ENCODE measurements at places on chromosomes 11 and 22. TPM values are rescaled to one million over a fixed set of nuclear protein-coding genes. Genes with fewer than 3 reads are reported as not detected.

The GRAP2 gene
- 7.5 TPM for total RNA-seq

GRCh38 chr22:37953062-37953436, 352 bp downstream of the C22orf23 start:
- no peak for DNase-seq

DNA sequence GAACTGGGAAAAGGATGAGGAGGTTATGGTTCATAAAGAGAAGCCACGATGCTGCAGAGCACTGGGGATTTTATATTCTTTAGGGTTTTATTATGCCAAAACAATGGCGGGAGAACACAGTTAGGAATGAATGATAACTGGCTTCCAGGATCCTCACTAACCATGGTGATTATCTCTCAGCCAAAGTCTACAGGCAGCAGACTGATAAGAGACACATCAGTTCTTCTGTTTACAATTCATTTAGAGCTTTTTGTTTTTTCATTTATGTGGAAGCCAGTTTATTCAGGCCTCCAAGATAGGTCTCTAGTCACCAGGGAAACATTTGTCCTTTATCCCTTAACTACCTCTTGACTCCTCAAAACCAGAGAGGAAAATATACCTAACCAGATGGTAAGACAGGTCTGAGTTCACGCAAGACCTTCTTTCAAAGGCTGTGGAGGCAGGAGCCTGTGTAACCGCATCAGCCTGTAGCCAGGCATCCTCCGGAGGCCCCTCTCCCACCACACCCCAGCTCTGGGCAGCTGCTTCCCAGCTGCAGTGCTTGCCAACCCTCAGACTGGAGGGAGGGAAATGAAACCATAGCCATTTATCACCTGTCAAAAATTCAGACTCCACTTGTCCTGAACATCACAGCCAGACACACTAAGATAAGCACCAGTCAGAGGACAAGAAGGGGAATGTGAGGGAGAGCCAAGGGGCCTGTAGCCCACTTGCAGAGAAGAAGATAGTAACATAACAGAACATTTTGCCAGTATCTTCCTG, 57.2 kb upstream of the FAM181B start:
- DNase-seq, result no peak

DNA sequence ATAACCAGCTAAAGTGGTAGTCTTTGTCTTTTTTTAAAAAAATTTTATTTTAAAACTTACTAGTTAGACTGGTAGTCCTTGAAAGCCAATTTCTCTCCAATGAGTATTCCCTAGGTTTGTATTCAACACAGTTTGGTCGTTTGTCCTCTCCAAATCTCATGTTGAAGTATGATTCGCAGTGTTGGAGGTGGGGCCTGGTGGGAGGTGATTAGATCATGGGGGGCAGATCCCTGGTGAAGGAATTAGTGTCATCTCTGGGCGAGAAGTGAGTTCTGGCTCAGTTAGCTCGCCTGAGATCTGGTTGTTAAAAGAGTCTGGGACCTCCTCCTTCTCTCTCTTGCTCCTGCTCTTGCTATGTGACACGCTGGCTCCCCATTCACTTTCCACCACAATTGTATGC, 18.0 kb downstream of the FLI1 start:
- no peak for DNase-seq

GRCh38 chr11:62555464-62556107, 9.0 kb upstream of the AHNAK start:
- no peak for DNase-seq

DNA sequence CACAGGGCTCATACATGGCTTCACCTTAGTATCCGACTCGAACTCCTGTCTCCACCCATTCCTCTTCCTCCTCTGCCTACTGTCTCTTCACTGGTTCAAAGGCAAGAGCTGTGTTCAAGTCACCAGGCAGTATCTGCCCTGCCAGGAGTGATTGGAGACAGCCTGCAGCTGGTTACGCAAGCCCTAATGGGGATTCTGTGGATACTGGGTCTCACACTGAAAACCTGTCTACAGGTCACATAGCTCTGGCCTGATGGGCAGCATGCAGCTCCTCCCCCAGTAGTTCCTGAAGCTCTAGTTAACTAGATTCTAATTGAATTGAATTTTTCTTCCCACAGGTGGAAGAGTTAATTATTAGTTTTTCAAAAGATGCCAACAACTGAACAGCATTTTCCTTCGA, 332.2 kb downstream of the TMEM135 start:
- DNase-seq, result no peak

GRCh38 chr11:36014898-36015665, 71.2 kb downstream of the LDLRAD3 start:
- DNase-seq, result no peak

GRCh38 chr22:19213001-19213400, 34.5 kb upstream of the SLC25A1 start:
- no peak for DNase-seq

DNA sequence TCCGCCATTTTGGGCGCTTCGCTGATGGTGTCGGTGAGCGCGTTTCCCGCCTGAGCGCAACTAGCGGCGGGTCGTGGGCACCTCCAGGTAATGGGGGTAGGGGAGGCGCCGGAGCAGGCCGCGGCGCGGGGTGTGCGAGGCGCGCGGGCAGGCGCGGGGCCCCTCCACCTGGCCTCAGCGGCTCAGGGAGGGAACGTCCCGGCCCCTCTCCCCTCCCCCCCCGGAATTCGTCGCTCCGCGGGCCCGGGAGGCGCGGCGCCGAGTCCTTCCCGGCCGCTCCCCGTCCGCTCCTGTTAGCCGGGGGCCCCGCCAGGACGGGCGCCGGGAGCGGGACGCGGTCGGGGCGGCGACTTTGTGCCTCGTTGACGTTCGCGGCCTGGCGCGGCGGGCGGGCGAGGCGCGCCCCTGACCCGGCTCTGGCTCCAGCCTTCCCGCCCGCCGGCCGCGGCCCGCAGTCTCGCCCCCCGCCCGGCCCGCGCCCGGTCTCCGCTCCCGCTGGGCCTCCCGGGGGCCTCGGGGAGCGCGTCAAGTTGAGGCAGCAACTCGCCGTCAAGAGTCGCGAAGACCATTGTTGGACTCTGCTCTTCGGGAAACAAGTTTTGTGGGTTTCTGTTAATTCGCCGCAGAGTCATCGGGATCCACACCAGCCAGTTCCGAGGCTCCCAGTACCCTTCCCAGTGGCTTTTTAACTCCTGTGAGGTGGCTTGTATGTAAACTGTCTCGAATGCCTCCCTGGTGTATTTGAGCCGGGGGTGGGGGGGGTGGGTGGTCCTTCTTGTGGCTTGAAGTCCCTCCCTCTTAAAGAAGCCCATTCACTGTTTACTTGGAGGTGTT, at the start of gene PPP6R3:
Gene PPP6R3 (plus strand): TSS at position 12 of the 834 bp plus-strand sequence. CDS start 76,913 bp downstream, outside the sequence.
- DNase-seq, result no peak

DNA sequence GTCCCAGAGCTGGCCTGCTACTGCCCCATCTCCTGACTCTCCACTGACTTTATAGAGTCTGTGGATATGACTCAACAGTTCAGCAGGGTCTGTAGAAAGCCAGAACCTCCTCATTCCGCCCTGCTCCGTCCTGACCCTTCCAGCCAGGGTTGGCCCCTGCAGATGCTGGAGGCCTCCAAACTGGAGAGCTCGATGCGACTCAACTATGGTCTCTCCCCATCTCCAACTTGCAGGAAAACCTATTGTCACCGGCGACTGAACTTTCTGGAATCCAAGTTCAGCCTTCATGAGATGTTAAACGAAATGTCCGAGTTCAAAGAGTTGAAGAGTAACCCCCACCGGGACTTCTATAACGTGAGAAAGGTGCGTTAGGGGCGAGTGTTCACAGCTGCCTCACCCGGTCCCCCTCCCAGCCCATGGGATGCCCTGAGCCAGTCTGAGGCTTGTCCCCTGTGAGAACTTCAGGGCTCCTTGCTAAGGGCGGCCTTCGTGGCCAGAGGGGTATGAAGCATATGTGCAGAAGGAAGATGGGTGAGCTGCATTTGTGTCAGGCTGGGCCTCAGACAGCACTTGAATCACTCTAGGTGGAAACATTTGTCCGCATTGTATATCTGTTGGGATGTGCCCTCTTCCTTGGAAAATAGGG, 32.1 kb downstream of the AMPD3 start:
- DNase-seq, result no peak

DNA sequence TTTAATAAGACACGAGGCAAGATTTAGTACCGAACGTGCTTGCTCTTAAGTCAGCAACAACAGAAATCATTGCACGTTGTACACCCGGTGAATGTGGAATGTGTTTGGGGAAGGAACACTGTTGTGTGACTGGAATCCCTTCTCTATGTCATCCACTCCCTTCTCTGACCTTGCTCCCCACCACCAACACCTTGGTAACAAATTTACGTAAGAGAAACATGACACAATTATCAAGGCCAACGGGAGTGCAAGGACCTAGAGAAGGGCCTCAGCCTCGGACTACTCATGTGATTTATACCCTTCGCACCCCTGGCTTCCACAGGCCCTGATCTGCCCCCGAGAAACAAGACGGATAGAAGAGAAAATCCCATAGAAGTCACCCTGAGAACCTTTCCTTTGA, 236.2 kb downstream of the LARGE1 start:
- no peak for DNase-seq

The BRMS1 gene
- 18.7 TPM for total RNA-seq

The OVOL1 gene
- total RNA-seq, result not detected

DNA sequence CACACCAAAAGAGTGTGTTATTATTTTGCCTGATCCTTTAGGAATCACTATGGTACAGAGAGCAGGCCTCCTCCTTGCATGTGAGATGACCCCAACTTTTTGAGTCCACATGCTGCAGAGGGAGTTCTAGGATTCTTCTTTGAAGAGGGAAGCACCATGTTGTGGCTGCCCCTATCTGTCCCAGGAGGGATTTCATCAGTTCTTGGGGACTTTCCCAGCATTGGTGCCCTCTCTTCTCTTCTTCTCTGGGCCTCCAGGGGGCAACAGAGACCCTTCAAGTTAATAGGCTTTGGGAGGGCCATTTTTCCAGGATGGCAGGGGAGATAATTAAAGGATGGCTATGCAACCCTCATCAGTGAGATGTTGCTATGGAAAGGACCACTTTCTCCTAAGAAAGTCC, 3.6 kb downstream of the MMP1 start:
- no peak for DNase-seq

GRCh38 chr22:50620593-50621355, 7.2 kb downstream of the ARSA start:
- no peak for DNase-seq

GRCh38 chr11:108210441-108210840, 12.0 kb downstream of the NPAT start:
- DNase-seq, result no peak

The THRSP gene
- 39.4 TPM for total RNA-seq

The MUC2 gene
- not detected for total RNA-seq

DNA sequence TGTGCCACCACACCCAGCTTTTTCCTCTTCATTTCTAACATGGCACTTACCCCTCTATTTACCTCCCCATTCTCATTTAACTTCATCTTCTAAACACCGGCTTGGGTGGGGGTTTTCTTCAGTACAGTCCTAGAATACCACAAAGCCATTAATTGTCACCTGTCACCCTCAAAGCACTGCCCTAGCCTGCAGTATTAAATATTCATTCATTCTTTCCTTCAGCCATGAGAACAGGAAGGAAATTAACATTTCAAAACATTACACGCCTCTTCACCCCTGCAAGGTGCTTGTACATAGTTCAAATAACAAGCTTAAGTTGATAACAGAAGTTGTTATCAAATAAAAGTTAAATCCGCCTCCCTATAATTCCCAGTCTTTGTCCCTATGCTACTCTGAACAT, 10.7 kb upstream of the VPS37C start:
- DNase-seq, result no peak

The TMEM132A gene
- total RNA-seq, result 34.2 TPM

The TIMP3 gene
- 560 TPM for total RNA-seq

GRCh38 chr11:76787911-76788596, 4.9 kb downstream of the TSKU start:
- peak; percentile 13 for DNase-seq

- no peak for DNase-seq
Observed at GRCh38 chr11:235609-235996, 539 bp downstream of the SIRT3 start.

The OR52I2 gene
- not detected for total RNA-seq

DNA sequence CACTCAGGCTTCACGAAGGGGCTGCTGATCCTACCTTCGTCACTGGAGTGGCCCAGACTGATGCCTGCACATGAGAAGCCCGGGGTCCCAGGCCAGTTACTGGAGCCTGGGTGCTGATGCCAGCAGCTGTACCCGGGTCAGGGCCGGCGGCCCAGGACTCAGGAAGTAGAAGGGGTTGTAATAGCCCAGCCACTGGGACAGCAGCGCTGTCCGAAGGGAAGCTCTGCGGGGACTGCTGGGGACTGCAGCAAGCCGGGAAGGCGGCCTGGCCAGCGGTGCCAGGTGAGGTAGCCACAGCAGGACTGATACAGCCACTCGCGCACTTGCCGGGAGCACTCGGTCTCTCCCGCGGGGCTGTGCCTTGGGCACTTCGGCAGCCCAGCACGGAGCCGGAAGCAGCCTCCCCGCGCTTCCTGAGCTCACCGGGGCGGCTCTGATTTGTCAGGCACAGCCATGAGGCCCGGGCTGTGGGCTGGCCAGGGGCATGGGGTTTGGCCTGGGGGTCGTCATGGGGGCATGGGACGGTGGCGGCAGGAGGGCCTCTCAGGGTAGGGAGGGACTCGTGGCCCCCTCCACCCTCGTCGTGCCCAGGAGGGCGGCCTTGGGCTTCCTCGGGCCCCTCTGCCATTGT, 13.9 kb upstream of the OR8K1 start:
- no peak for DNase-seq

- DNase-seq, result no peak
Observed at GRCh38 chr22:35597692-35598395, 19.3 kb downstream of the MB start.

The VPREB1 gene
- total RNA-seq, result not detected

The HEPN1 gene
- total RNA-seq, result not detected

The MYO18B gene
- total RNA-seq, result not detected

DNA sequence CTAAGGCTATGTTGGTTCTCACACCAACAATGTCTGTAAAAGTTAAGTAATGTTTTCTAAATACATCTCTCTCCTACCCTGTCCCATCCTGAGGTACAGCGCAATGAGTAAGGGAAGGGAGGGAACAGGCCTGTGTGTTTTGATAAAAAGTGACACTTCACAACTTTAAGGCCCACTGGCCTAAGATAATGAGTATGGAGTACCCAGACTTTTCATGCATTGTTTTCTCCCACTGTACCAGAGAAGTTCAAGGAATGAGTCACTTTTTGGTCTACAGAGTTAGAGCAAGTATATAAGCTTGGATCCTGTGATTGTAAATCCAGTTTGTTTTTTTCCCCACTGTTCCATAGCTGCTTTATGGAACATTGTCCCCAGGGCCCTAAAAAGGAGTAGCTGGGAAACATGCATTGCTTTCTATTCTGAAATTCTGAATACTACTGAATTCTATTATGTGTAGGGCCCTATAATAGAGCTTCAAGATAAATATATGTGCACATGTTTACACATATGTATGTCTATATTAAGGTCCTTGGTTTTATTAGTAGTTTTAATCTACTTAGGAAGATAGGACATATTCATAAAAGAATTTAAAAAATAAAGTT, 29.8 kb downstream of the KCNE3 start:
- DNase-seq, result no peak
